NCI-H1930 (cell line): ENCODE measurements at places on chromosomes 5 and 9.

GRCh38 chr9:112446080-112446479 is 40.5 kb upstream of the KIAA1958 start:
- DNase-seq: no peak

- no peak for DNase-seq
Measured at GRCh38 chr5:137403869-137404268, 95.3 kb downstream of the SPOCK1 start.

- DNase-seq: no peak
Measured at GRCh38 chr9:23044549-23044948, 597.9 kb downstream of the DMRTA1 start.

DNA sequence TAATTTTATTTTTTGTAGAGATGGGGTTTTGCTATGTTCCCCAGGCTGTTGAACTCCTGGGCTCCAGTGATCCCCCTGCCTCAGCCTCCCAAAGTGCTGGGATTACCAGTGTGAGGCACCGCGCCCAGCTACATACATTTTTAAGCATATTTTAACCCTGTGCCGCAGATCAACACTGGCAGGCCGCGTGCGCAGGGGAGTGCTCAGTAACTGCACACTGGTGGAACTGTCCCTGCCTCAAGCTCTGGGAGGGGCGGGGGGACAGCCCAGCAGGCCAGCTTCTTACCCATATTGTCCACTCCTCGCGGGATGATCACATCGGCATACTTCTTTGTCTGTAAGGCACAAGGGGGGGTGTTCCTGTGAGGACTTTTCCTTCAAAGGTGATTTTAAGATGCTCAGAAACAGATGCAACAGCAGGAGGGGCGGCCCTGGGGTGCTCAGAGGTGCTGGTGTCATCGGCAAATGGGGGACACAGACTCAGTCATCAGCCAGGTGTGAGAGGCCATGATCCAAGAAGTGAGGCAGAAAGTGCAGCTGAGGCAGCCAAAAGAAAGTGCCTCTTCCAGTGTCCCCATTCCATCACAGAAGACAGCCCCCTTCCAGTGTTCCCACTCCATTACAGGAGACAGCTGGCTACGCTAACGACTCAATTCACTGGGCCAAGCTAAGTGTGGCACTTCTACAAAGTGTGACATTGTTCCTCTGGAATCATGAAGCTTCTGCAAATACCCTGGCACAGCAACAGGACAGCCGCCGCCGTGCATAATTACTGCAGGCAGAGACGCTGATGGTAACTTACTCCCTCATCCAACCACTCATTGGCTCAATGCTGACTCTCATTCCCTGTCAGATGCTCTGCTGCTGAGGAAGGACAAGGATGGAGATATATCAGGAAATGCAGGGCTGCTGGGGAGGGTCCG is 5.2 kb downstream of the UCK1 start:
- no peak for DNase-seq

DNA sequence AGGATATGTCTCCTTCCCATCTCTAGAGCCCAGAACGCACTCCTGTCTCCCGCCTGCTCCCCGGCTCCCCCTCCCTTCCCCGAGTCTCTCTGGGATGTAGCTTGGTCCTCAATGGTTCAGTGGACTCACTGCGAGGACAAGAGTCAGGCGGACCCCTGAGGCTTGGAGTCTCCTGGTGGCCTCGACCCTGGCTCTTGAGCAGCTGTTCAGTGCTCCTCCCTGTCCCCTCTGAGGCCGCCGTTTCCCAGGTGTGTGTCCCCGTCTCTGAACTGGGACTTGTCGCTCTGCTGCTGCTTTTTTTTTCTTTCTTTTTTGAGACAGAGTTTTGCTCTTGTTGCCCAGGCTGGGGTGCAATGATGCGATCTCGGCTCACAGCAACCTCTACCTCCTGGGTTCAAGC is 44.8 kb upstream of the IER5L start:
- DNase-seq: no peak

- DNase-seq: no peak
Measured at GRCh38 chr9:89996773-89997172, 392.0 kb downstream of the GADD45G start.

GRCh38 chr5:68033961-68034571 is 181.5 kb upstream of the PIK3R1 start:
- DNase-seq: no peak

DNA sequence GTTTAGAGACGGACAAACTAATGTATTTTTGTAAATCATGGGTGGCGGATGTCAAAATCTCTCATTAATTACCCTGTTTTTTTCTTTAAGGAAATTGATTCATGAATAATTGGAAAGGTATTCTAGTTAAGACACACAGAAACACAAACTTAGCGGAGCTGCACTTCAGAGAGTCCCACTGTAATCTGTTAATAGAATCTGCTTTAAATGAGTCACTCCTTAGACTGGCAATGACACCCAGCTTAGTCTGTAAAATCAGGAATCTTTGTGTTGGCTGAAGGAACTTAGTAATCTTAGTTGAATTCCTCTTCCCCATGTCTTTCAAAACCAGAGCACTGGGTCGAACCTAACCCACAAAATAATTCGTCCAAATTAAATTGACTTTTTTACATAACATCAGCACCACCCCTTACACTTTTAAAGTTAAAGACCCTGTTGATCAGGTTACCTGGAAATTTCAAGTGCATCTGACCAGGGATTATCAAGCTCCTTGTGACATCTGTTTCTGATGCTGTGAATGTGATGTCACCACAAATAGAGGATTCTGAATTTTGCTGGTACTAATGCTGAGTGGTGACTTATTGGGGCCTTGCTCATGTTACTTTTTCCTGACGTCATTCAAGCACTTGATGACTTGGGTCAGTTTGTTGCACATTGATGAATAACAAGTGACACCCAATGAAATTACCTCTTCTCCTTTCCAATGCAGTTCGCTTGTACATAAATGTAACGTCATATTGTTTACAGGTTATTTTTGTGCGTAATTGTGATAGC is 313.6 kb downstream of the KCTD16 start:
- no peak for DNase-seq

DNA sequence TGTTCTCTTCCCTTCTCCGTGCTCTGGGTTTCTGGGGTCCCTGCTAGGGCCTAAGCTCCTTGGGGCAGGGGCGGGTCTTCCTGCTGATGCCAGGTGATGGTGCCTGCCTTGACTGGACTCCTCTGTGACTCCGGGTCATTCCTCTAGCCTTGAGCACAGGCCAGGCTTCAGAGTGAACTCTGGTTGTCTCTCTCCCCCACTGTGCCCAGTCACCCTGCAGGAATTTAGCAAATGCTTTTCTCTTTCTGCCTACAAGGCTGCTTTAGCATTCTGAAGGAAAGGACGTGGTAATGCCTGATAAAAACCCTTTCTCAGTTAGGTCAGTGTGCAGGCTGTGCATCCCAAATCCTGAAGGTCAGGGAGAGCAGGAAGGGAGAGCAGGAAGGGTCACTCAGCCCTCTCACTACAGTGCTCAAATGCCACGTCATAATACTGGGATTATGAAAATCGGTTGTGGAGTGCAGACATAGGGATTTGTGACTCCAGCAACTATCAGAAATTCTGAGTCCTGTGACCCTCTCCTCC is 2.7 kb downstream of the CXCL14 start:
- no peak for DNase-seq

DNA sequence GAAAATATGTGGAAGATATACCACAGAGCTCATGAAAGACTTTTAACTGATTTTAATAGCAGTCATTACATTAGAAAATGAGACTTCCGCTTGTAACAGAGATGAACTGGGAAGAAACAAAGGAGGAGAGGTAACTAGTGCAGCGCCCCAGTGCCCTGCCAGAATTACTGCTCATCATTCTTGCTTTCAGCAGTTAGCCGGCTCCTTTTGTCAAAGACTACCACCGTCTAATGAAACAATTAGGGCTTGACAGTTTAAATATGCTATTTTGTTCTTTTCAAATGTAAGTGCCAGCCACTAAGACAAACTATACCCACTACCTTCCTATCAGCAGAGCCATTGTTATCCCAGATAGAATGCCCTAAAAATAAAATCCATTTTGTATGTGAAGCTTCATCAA is 328.4 kb downstream of the EFNA5 start:
- no peak for DNase-seq

GRCh38 chr9:15724612-15725011 is 171.8 kb downstream of the CCDC171 start:
- DNase-seq: no peak

- no peak for DNase-seq
Measured at GRCh38 chr9:108837530-108837929, 18.3 kb downstream of the ACTL7B start.
